ENCODE measurements at places on chromosomes 12 and 14.

DNA sequence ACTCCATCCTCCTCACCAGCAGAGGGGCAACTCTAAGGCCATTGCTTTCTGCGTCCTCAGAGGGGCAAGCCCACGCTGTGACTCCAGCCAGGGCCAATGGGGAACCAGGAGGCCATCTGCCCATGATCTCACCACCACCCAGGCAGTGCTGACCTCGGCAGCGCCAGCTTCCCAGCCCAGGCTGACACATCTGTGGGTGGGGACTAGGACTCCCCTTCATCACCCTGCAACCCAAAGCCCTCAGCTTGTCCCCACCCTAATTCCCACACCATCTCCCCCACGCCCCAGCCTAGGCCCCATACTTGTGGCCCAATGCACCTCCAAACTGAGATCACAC lies 58.6 kb downstream of the VWF start:
- DNase-seq = no peak

DNA sequence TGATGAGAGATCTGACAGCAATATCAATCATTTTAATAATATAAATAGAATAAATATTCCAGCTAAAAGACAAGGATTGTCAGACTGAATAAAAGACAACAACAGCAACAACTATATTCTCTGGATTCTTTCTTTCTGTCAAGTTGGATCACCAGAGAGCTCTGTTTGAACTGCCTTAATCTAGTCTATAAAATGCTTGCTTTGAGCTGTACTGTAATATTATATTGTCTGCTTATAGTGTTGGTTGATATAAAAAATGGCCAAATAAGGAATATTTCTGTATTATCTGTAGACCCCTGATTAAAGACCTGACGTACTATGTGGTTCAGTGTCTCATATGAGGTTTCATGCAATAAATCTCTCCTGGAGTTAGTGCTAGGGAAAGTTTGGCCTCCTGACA lies 46.3 kb upstream of the CSRP2 start:
- no peak for DNase-seq

DNA sequence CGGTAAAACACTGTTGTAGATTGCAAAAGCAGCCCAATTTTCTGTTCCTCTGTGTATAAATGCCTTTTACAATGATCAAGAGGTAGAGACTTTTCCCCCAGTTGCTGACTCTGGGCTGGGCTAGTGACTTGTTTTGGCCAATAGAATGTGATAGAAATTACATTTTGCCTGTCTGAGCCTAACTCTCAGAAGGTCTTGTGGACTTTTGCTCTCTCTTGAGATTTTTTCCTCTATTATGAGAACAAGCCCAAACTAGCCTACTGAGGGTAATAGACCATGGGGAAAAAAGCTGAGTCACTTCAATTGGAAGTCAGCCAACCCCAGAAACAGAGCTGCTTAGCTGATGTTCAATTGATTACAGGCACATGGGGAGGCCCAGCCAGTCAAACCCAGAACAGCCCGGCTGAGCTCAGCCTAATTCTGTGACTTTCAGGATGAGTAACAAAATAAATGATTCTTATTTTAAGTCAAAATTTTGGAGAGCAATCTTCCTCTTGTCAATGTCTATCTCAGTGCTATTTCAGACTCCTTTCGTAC lies 61.4 kb downstream of the MYF5 start:
- DNase-seq = no peak

- no peak for DNase-seq
These were observed 1.2 kb upstream of the C1R start for GRCh38 chr12:7093486-7093885.

DNA sequence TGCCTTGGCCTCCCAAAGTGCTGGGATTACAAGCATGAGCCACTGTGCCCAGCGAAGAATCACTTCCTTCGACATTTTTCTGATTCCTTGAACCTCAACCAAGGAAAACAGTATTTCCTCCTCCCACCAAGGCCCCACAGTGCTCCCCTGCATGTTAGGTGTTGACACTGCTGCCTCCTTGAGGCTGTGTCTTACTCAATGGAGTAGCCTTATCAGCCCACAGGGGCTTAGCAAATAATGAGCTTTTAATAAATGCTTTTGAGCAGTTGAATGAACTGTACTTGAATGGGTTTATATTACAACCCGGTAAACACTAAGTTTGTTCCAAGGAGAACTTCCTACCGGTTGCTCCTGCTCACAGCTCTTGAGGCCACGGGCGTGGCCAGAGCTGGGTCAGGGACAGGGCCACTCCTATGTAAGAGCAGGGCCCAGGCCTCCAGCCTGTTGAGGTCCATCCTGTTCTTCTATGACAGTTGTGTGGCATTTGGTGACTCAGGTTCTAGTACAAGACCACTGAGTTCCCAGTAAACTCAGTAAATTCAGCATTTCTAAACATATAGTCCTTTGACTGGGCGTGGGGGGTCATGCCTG lies 36.8 kb upstream of the TUBA1A start:
- DNase-seq = no peak

GRCh38 chr14:71204231-71204630 lies 297.0 kb downstream of the PCNX1 start:
- DNase-seq = no peak

DNA sequence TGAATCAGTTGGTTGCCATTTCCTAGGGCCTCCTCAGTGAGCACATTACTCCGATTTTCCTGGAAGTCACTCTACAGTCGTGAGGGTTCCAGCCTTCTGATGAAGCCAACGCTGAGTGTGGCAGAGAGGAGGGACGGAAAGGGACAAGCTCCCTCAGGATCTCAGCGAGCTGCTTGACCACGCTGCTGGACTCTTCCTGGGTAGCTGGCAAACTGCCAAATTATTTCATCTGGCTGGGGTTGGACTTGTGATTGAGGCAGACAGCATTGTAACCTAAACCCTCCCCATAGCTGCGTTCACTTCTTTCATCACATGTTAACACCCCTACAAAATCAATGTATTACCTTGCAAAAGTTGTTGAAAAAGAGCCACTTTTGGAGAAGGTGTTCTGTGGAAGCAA lies 69.6 kb upstream of the CHST11 start:
- no peak for DNase-seq

GRCh38 chr12:49831717-49832116 lies 3.5 kb upstream of the NCKAP5L start:
- DNase-seq = no peak

- no peak for DNase-seq
These were observed 43.7 kb upstream of the ELK3 start for GRCh38 chr12:96150442-96150841.

- no peak for DNase-seq
These were observed 7.9 kb upstream of the NFKBIA start for GRCh38 chr14:35412272-35413056.

DNA sequence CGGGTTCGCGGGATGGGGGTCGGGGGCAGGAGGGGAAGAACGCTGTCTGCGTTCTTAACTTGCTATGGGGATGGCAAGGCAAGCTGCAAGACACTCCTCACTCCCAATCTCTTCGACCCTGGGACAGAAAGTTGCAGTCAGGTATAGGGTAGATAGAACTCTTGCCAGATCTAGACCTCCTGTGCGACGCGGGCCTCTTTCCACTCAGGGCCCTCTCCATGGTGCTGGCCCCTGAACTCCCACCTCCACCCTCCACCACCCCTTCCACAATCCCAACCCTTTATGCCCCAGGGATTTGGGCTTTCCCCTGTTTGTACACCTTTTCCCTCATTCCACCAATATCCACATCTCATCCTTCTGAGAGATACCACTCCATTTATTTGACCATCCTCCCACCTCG lies 812 bp downstream of the NABP2 start:
- no peak for DNase-seq

DNA sequence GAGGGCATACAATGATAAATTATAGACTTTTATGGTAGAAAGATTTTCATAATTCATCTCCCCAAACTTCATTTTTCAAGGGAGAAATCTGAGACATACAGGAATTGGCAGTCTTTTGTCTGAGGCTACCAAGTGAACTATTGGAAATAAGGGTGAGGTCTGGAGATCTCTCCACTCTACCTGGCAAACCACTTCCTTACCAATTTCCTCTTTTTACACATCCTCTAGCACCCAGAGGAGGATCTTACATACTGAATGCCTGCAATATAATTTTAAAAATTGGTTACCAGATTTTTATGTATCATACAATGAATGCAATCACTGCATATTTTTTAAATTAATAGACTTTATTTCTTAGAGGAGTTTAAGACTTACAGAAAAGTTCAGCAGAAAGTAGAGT lies 6.6 kb downstream of the PDE6H start:
- no peak for DNase-seq

- DNase-seq = no peak
These were observed 841.7 kb downstream of the NRXN3 start for GRCh38 chr14:79011920-79012204.

DNA sequence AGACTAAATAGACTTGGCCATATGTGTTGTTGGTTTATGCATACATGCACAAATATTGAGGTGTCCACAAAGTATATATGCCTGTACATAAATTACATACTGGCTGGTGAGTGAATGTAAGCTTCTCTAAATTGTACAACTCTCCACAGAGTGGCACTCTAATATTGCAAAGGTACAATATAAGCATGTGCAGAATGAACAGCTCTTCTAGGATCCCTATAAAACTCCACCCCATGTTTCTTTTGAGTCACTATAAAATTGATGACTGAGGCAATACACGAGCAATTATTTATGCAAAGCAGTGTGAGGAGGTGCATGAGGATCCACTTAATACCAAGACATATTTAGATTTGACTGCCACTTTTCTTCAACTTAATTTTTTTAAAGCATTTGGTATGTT lies 172.2 kb downstream of the NAV3 start:
- no peak for DNase-seq

- no peak for DNase-seq
These were observed 12.4 kb downstream of the LUM start for GRCh38 chr12:91098941-91099340.

DNA sequence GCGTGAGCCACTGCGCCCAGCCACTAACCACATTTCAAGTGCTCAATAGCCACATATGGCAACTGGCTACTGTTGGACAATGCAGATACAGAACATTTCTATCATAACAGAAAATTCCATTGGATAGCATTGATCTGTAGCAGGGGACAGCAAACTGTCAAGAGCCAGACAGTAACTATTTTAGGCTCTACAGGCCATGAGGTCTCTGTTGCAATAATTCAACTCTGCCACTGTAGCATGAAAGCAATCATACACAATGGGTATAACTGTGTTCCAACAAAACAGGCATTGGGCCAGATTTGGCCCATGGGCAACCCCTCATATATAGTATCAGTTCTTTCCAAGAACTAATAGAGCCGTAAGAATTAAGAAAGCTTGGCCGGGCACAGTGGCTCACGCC lies 8.0 kb downstream of the CSRNP2 start:
- DNase-seq = no peak

GRCh38 chr14:103714063-103714724 lies 1.1 kb downstream of the XRCC3 start:
- DNase-seq = no peak

- no peak for DNase-seq
These were observed 17.2 kb upstream of the C12orf76 start for GRCh38 chr12:110065540-110065939.

DNA sequence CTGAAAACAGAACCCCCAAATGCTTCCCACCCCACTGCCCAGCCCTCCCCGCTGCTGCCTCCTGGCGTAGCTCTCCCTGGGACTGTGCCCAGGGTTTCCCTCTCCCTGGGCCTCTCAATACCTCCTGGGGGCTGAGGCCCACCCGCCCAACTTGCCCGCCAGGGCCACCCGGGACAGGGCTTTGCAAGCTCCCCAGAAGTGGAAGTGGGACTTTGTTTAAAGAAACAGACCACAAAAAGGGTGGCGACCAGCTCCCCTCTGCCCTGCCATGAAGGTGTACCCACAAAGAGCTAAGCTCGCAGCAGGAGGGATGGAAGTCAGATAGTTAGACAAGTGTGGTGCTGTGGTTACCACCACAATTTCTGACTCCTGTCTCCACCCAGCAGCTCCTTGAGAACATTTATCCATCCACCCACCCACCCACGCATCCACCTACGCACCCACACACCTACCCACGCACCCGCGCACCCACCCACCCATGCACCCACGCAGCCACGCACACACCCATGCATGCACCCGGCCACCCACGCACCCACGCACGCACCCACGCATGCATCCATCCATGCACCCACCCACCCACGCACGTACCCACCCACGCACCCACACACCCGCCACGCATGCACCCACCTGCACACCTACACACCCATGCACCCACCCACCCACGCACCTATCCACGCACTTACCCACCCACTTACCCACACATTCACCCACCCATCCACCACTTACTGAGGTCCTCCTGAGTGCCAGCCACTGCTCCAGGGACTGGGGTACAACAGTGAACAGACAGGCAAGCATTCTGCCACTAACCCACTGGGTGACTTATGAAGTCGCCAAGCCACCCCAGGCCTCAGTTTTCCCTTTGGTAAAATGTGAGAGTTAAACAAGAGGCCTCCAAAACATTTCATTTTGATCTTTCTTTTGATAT lies 127.3 kb downstream of the SCARB1 start:
- DNase-seq = no peak

DNA sequence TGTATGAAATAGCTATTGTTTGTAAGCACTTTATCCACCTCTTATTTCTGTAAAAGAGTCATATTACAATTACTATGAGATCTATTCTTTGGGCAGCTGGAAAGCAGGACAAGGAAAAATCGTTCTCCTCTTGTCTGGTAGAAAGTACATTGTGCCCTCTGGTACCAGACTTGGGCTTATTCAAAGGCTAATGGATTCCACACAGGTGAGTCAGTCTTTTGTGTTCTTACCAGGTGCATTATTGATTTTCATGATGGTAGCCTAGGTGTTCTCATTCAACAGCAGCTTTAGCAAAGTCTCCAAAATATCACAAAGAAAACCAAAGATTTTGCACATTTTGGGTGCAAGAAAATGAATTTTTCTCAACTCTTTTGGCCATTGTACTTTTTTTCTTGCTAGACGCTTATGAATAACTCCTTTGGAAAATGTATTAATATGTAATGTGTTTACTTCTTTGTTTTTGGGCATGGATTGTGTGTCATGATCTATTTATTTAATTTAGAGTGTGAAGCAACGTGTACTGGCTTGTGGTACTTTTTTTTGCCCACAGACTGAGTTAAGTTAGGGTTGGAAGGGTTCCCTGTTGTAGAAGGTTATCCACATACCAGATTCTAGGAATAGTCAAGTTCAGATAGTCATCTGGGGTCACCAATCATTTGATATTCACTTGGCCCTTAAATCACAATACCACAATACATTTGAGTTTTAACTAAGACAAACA lies 26.2 kb downstream of the MNAT1 start:
- no peak for DNase-seq

Data from stimulated activated naive CD4-positive, alpha-beta T cell treated with Interleukin-2 at 50 U/mL for 16 hours (primary cell).